CD8-positive, alpha-beta T cell (primary cell): ENCODE measurements at places on chromosomes 3 and 15.
A peak's percentile ranks its signal among the peaks of the same experiment; 100 is the strongest.

DNA sequence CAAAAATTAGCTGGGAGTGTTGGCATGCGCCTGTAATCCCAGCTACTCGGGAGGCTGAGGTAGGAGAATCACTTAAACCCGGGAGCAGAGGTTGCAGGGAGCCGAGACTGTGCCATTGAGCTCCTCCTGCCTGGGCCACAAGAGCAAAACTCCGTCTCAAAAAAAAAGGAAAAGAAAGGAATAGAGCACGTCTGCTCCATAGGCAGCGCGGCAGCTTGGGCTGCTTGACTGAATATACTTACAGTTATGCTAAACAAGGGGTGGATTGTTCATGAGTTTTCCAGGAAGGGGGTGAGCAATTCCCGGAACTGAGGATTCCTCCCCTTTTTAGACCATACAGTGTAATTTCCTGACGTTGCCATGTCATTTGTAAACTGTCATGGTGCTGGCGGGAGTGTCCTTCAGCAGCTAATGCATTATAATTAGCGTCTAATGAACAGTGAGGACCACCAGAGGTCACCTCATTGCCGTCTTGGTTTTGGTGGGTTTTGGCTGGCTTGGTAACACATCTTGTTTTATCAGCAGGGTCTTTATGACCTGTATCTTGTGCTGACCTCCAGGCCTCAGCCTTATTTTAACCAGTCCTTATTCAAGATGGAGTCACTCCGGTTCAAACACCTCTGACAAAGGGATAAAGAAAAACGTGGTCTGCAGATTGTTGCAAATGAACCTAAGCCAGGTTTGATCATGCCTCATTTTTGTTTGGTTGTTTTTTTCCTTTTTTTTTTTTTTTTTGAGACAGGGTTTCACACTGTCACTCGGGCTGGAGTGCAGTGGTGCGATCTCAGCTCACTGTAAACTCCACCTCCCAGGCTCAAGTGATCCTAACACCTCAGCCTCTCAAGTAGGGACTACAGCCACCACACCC lies 24.9 kb upstream of the SENP5 start:
- no peak for DNase-seq

- no peak for DNase-seq
Observed at GRCh38 chr3:181610973-181611265, 100.8 kb upstream of the SOX2 start.

DNA sequence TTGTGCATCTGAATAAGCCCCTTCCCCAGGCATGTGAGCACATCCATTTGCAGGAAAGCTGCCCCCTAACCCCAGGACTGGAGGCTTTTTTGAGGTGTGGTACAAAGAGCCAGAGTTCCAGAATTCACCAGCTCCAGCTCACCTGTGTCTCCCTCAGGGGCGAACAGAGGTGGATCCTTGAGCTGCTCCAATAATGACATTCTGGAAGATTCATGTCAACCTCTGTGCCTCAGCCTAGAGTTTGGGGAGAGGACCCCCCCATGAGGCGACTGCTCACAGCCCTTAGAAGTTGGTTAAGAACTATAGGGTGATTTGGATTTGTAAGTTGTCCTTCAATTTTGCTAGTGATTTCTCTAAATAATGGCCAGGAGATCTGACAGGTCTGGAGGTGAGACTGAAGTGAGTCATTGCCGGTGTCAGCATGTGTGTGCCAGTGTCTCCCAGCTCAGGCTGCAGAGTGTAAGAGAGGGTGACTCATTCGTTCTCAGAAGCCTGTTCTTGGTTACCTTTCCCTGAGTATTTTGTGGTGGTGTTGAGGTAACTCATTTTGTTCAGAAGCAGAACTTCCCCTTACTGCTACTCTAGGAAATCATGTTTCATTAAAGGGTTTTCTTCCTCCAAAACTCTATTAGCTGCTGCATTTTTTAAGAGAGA lies 136.9 kb upstream of the TOPAZ1 start:
- peak; percentile 9 for DNase-seq

DNA sequence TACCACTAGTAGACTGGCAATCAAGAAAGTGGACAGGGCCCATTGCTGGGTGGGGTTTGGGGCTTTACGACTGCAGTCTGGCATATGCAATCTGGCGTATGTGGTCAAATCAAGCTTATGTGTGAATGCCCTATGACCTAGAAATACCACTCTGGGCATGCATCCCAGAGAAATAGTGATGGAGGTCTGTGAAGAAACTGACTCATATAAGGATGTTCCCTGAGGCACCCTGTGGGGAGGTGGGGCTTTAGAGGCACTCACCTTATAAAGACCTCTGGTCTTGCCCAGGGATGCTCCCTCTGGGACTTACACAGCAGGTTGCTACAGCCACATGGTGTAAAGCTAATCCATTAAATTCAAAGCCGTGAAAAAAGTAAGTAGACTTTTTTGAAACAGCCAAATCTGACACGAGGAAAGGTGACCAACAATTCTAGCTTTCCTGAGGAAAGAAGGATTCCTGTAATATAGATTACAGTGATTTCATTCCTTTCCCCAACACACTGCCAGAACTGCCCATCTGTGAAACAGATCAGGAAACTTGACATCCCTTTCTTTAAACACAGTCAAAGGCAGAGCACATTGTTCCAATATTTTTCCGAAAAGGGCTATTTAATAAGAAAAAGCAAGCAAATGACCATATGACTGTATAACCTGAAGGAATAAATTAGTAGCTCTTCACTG lies 13.6 kb downstream of the RARRES1 start:
- DNase-seq: no peak

DNA sequence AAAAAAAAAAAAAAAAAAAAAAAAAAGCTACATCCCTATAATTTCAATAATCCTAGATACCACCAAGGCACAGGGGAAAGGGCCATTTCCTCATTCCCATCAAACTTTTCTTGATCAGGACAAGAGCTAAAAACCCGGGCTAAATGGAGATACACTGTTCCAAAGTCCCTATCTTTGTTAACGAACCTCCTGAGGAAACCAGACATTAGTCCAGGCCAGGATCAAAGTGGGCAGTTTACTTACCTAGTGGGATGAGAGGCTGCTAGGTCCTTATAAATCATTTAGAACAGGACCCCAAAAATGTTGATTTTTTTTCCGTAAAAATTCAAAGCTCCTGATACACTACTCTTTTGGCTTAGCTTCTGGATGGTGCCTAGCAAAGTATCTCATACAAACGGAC lies 35.6 kb downstream of the UBR1 start:
- no peak for DNase-seq

DNA sequence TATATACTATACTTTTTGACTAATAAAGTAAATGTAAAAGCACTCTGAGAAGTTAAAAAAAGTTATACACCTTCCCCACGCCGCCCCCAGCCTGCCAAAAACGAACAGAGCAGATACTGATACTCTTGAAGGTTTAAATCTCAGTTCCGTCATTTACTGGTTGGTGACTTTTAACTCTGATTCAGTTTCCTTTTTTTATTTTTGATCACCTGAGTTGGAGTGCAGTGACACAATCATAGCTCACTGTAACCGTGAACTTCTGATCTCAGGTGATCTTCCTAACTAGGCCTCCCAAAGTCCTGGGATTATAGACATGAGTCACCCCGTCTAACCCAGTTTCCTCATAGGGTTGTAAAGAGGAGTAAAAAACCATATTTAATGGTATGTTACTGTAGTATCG lies 3.3 kb upstream of the TIPIN start:
- DNase-seq: no peak

GRCh38 chr3:179512378-179512777 lies 50.3 kb upstream of the ACTL6A start:
- no peak for DNase-seq

GRCh38 chr15:89412905-89413411 lies 78.3 kb upstream of the POLG start:
- no peak for DNase-seq

GRCh38 chr3:137163241-137163871 lies 205.6 kb downstream of the IL20RB start:
- DNase-seq: no peak

GRCh38 chr3:10867384-10867783 lies 51.4 kb downstream of the SLC6A11 start:
- DNase-seq: no peak

DNA sequence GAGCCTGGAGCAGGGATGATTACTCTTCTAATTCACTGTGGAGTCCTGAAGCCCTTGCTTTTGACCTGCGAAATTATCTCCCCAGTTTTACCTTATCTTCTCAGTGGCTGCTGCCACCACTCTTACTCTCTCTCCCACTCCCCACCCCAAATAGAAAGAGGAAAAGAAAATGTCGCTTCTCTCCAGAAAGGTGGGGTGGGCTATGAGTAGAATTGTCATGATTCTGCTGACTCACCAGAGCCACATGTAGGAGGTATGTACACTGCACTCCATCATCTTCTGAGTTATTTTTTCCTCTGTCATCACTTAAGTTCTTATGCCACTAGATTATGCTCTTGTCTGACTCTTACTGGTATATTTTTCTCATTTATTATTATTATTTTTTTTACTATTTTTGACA lies 43.9 kb upstream of the TMEM158 start:
- DNase-seq: no peak

DNA sequence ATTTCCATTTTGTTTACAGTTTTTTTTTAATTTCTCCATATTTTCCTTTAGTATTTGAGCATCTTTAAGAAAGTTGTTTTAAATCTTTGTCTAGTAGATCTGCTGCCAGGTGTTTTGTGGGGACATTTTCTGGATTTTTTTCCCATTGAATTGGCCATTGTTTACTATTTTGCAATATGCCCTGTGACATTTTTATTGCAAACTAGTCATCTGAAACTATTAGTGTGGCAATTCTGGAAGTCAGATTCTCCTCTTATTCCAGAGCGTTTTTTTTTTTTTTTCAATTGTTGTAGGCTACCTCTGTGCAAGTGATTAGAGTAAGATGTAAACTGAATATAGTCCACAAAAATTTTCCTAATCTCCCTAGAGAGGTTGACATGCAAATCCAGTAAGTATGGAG lies 334.2 kb downstream of the PYDC2 start:
- no peak for DNase-seq

GRCh38 chr3:13878281-13879101 lies 1.4 kb downstream of the WNT7A start:
- no peak for DNase-seq

- DNase-seq: no peak
Observed at GRCh38 chr3:55988905-55989304, 479.4 kb downstream of the ERC2 start.

DNA sequence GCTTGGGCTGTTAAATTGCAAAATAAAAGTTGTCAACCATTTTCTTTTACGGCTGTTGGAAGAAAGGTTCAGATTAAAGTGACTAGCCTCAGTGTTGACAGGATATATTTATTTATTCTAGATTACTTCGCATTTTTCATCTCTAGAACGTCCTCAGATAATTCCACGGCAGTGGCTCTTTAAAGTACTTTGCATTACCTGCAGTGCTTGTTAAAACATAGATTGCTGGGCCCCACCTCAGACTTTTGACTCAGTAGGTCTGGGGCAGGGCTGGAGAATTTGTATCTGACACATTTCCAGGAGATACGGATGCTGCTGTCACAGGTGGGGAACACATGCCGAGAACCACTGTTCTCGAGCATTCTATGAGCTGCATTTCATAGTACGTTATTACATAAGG lies 292.7 kb downstream of the EDEM1 start:
- no peak for DNase-seq

DNA sequence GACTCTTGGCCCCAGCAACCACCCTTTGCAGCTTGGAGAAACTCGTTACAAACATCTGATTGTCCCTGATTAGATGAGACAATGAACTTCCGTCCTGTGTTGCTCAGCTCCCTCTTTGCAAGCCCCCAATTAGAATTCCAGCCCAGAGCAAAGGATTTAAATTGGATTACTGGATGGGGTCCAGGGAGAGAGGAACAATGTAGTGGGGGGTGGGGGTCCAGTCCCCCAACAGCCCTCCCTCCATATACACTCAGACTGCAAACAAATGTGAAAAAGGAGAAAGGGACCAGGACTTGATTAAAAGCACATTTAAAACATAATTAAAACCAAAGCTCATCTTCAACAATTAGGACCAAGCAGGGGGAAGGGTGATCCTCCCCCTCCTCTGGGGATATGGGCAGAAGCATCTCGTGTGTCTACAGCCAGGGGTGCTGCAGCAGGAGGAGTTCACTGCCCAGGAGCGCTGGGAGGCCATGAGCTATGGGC lies 71.7 kb upstream of the TMEM115 start:
- no peak for DNase-seq

DNA sequence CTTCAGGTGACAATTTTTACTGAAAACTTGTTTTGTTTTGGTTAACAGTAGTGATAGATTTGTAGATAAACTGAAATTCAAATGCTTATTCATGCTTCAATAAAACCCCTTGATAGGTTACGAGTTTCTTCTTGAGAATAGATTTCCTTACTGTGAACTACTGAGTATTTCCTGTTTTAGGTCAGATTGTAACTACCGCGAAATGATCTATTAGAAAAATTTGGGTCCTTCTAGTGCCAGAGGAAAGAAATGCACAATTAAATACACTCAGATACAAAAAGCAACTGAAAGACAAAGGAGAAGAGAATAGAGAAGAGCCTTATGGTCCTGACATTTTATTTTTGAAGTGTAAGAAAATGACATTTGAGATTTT lies 251.7 kb upstream of the TBL1XR1 start:
- no peak for DNase-seq

DNA sequence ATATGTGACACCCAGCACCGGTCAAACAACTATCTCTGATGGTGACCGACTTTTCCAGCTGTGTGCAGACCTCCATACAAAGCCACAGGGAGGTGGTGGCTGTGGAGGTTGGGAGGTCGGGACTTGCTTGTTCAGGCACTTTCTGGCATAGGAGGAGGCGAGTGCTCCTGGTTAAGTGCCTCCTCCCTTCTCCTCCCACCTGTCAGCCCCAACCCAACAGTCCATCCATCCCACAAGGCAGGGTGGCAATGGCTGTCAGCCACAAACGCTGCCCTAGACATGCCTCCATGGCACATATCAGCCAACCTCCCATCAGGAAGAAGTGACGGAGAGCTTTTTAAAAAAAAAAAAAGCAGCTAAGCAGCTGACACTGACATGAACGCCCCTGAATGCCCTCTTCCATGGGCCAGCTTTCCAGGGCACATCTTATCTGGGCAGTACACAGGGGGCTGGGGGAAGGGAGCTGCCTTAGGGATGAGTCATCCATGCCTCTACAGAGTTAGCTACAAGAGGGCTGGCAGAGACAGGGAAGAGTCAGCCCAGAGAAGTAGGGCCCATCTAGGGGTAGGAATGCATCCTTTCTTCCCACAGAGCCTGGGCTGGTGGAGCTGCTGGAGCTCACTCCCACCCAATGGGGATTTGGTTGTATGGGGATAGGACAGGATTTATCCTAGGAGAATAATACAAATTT lies 41.2 kb downstream of the CCDC12 start:
- DNase-seq: no peak

DNA sequence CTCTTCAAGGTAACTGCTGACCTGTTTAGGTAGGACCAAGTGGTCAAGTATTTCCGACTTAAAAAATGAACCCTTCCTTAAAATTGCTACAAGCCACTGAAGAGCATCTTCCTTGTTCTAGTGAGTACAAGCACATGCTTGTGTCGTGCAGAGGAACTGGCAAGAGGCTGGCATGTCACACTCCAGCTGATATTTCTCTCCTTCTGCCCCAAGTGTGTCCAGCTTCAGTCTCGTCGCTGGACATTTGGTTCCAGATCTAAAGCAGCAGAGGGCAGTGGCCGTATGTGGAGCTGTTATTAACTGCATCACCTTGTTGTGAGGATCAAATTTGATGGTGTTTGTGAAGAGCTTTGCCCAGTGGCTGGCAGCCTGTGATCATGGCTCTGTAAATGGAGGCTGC lies 10.0 kb downstream of the RBP2 start:
- DNase-seq: no peak

- no peak for DNase-seq
Observed at GRCh38 chr15:91075739-91076138, 24.3 kb upstream of the SV2B start.
